ENCODE measurements at places on chromosomes 7 and 10. TPM values are rescaled to one million over a fixed set of nuclear protein-coding genes. Genes with fewer than 3 reads are reported as not detected.

FUOM gene
- 118 TPM for polyA plus RNA-seq

FRG2B gene
- 0.97 TPM for polyA plus RNA-seq

C7orf33 gene
- polyA plus RNA-seq: not detected

ZNF25 gene
- polyA plus RNA-seq: 5.5 TPM

COL1A2 gene
- 51.4 TPM for polyA plus RNA-seq

SLIT1 gene
- 0.06 TPM for polyA plus RNA-seq

OR2A7 gene
- 3.5 TPM for polyA plus RNA-seq

HACD1 gene
- polyA plus RNA-seq: 11.4 TPM
